HCEC 1CT (cell line): ENCODE measurements at places on chromosomes 11 and 22.

DNA sequence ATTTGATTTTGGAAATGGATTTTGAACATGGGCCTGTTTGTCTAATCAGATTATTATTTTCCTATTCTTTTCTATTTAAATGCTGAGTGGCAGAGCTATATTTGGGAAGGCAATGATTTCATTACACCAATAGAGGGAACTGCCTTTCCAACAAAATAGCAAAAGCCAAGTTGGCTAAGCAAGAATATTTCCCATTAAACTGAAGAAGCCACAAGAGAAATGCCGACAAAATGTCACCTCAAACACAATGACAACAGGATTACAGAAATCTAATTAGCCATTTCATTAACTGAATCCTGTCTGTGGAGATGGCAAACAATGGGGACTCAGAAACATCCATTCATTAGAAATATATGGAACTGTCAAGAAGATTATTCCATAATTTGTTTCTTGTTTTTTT lies 1593.1 kb upstream of the RAG2 start:
- DNase-seq: no peak

DNA sequence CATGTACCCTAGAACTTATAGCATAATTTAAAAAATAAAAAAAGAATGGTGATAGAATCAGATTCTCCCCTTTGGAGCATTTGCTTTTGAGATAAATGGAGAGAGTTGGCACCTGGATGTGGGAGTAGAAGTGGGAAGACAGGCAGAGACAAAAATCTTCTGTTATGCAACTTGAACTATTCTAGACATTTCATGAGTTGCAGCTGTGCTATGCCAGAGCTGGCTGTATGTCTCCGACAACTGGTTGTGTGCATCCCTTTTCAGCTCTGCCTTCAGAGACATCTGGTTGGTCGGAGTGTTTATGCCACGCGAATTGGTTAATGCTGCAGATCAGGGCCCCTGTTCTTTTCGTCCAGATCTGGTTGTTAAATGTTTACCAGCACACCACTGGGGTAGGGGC lies 161.3 kb downstream of the JRKL start:
- DNase-seq: no peak

DNA sequence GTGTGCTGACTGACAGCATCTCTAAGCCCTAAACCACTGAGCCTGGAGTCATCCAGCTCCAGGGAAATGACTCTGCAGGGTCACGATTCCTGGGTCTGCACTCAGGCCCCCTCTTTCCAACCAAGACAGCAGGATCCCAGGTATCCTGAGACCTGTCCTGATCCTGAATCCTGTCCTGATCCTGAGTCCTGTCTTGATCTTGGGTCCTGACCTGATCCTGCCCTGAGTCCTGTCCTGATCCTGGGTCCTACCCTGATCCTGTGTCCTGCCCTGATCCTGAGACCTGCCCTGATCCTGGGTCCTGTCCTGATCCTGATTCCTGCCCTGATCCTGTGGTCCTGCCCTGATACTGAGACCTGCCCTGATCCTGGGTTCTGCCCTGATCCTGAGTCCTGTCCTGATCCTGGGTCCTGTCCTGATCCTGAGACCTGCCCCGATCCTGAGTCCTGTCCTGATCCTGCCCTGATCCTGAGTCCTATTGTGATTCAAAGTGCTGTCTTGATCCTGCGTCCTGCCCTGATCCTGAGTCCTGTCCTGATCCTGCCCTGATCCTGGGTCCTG lies 1.4 kb upstream of the KRTAP5-6 start:
- no peak for DNase-seq

GRCh38 chr11:40683010-40683409 lies 776.4 kb downstream of the LRRC4C start:
- DNase-seq: no peak

DNA sequence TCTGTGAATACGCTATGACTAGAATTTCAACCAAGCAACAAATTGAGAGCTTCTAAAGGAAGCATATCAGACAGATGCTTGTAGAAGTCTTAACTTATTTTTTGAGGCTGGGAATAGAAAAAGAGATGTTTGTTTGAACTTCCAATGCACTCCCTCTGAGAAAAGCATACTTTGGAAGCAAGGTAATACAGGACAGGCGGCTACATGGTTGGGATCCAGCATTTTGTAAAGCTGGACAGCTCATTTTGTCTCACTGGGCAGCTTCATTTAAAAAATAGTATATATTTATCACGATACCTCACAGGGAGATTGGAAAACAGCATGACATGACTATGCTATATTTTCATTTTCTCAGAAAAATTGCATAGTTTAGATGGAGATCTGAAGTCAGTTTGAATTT lies 821.3 kb upstream of the API5 start:
- DNase-seq: no peak

- DNase-seq: peak; percentile 70
Observed at GRCh38 chr11:71252770-71253730, 673 bp upstream of the SHANK2 start.

DNA sequence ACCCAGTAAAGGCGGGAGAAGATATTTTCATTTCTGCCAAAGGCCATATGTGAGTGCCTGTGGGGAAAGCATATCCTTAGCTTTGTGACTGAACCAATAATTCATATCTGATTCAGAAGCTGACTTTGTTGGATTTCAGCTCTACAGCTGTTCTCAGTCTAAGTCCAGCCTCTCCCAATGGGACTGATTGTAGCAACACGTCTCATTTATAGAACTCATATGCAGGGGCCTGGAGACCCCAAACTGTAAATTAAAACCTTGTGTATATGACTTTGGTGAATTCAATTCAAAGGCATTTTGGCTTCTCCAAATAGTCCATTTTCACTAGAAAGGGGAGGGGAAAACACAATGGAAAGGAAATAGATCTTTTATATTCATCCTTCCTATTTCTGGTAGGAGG lies 250.4 kb upstream of the SORL1-AS1 start:
- no peak for DNase-seq

DNA sequence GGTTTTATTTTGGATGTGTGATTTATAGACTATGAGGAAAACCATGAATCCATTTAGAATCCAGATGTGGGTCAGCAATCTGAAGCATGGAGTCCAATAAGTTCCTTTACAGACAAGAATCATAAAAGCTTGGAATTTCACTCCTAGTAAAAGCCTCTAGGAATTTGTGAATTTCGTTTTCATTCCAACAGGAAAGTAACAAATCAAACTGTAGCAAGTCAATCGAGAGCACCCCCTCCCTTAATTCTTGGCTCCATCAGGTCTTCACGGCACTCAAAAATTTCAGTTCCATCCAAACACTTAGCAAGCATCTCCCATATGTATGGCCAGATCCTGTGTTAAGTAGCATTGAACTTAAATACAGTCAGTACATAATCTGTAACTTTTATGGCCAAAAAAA lies 143.6 kb upstream of the POU2AF2 start:
- DNase-seq: no peak

GRCh38 chr11:67551127-67551526 lies 27.9 kb upstream of the CABP2 start:
- DNase-seq: no peak

DNA sequence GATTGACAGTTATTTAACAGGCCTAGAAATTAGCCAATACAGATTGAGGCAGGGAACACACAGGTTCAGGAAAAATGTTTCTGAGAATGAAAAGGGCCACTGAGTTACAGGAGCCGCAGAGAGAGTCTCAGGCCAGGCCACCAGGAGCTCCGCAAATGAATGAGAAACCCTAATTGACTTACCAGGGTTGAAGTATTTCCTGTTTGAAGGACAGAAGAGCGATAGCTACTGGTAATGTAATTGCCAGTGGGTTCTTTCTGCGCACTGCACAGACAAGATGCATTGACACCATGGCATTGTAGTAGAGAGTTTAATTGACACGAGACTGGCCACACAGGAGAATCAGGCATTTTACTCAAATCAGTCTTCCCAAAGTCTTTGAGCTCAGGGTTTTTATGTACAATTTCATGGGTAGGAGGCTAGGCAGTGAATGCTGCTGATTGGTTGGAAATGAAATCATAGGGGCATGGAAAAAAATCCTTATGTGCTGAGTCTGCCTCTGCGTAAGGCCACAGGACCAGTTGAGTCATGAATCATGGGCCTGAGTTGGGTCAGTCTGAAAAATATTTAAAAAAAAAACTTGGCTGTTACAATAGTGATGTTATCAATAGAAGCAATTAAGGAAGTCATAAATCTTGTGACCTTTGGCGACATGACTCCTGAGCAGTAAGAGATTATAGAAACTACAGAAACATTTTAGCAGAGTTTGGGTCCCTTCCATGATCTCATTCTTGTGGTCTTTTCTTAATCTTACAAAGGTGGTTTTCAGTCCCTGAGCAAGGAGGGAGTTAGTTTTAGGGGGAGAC lies 203.8 kb downstream of the CASP12 start:
- DNase-seq: peak; percentile 85

DNA sequence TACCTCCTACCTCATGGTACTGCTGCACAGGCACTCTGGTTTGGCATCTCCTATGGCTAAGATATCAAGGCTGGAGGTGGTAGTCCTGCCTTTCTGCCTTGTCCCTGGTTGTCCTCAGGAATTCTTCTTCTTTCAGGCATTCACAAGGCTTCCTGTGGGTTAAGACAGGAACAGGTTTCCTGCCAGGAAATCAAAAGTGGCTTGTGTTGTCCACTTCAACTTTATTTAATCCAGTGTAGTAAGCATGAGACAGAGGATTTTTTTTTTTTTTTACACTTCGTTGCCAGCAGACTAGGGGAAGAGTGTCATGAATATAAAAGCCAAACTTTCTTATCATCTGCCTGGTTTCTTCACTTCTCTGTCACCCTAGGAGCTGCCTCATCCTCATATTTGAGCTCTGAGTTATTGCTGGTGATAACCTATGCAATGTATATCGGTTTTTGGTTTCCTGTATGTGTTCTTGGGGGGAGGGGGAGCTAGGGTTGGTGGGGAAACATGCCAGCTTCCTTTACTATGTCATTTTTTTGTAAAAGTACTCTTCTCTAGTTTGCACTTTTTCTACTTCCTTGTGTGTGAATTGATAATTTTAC lies 50.2 kb downstream of the XKR3 start:
- no peak for DNase-seq

DNA sequence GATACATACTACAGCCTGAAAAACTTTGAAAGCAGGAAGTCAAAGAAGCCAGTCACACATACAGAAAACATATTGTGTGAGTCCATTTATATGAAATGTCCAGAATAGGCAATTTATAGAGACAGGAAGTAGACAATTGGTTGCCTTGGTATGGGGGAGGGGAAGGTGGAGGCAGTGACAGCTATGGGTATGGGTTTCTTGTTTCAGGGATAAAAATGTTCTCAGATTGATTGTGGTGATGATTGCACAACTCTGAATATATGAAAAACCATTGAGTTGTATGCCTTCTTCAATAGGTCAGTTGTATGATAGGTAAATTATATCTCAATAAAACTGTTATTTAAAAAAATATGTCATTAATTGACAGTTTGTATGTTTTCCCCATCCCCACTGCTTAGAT lies 137.6 kb downstream of the SNX19 start:
- DNase-seq: no peak

DNA sequence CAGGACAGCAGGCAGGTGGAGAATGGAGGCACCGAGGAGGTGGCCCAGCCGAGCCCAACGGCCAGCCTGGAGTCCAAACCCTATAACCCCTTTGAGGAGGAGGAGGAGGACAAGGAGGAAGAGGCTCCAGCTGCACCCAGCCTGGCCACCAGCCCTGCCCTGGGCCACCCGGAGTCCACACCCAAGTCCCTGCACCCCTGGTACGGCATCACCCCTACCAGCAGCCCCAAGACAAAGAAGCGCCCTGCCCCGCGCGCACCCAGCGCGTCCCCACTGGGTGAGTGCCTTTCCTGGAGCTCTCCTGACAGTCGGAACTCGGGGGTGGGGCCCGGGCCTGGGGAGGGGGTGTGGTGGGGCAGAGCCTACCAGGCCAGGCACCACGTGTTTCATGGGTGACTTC lies 19.7 kb downstream of the MICALL1 start:
- no peak for DNase-seq

DNA sequence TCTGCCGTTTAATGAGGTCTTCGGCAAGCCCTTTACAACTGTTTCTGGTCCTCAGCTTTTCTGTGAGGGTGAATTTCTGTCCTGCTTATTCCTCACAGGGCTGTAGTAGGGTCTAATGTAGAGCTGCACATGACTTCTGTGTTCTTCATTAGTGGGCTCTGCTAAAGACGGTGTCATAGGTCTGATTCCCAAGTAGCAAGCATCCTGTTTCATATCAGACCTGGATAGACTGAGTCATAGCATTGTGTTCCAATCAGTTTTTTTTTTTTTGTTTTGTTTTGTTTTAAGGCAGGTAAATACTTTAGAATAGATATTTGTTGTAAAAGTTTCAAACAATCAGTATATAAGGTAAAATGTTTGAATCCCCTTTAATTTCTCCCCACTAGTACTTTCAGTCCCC lies 35.4 kb downstream of the BIRC2 start:
- DNase-seq: no peak

- no peak for DNase-seq
Observed at GRCh38 chr22:46749682-46750529, 11.9 kb upstream of the CERK start.

GRCh38 chr22:47784367-47784983 lies 1022.0 kb downstream of the TBC1D22A start:
- DNase-seq: no peak

GRCh38 chr11:128058580-128059208 lies 528.7 kb downstream of the ETS1 start:
- DNase-seq: no peak

- DNase-seq: peak; percentile 84
Observed at GRCh38 chr11:100562128-100562527, 125.0 kb upstream of the ARHGAP42 start.
